ENCODE measurements at places on chromosomes 1 and 21.
A peak's percentile ranks its signal among the peaks of the same experiment; 100 is the strongest.

DNA sequence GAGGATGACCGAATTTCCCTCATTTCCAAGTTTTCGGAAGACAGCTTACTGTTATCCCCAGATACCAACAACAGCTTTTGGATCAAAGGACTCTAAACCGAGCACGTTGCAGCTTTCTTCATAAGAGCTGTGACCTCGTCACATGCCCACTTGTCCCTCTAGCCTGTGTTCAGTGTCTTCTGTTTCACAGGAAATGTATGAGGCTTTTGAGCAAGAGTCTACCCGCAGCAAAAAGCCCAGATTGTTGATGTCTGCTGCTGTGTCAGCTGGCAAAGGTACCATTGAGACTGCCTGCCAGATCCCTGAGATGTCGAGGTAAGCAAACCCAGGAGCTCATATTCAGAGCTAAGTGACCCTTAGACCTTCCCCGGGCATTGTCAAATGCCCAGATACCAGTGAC is 24.1 kb downstream of the CHI3L2 start:
- DNase-seq = no peak

GRCh38 chr1:203169770-203170520 is 5.7 kb downstream of the MYBPH start:
- DNase-seq = no peak

DNA sequence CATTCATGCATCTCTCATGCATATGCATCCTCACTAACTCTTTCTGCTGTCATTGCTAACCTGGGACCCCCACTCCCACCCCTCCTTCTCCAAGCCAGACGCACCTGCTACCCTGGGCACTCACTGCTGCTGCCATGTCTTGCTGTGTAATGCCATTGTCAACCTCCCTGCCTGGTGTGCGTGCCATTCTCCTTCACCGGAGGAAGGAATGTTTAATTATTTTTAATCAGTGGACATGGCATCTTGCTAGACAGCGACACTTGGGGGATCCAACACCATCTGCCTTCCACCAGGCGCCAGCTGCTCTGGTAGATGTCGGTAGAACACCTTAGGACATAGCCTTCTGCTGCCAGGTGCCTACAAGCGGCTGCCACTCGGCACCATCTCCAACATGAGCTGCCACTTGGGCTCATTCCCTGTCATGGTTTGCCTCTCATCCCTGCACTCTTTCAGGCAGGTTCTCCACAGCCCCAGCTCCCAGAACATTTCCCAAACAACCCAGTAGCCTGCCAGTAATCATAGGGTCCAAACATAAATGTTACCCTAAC is 306.9 kb downstream of the TTLL7 start:
- DNase-seq = no peak

DNA sequence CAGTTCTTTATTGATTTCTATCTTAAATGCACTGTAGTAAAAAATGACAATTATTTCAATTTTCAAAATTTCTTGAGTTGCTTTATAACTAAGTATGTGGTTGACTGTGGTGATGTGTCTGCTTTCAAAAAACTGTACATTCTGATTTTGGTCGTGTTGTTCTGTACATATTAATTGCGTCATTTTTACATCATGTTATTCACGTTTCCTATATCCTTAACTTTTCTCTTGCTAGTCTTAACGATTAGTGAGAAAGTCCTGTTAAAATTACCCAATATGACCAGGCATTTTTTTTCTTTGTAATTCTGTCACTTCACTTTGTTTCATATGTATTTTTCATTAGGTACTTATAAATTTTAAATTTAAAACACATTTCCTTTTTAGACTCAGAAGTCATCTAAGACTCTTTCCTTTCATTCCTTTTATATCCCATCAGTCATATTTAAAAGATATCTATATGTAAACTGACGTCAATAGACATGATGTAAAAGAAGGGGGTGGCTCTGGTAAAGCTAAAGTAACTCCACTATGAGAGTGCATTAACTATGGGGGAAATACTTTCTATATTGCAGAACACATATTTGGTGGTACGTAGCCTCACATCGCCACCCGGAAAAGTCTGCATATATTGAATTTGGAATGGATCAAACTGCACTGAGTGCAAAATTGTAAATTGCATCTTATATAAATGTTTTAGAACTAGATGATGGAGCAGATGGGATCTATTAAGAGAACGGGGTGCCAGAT is 1.1 kb upstream of the COA6 start:
- no peak for DNase-seq

DNA sequence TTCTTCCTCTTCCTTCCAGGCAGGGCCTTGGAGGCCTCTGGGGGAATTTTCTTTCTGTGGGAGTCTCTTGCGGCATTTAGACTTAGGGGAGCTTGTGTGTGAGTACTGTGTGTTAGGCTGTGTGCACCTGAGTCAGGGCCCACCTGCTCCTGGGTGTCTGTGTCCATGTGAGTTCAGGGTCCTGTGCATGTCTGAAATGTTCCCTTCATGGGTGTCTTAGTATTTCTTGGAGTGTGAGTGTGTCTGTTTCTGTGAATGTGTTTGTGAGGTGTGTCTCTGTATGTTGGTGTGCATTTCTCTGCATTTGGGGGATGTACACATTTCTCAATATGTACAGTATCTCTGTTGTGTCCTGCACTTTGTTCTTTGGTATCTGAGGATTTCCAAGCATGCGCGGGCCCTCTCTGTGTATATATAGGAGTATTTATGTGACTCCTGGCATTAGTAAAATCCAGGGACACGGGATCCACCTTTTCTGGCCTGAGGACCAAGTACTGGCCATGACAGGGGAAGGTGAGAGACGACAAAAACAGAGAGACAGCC is 2.4 kb downstream of the TFAP2E start:
- no peak for DNase-seq

DNA sequence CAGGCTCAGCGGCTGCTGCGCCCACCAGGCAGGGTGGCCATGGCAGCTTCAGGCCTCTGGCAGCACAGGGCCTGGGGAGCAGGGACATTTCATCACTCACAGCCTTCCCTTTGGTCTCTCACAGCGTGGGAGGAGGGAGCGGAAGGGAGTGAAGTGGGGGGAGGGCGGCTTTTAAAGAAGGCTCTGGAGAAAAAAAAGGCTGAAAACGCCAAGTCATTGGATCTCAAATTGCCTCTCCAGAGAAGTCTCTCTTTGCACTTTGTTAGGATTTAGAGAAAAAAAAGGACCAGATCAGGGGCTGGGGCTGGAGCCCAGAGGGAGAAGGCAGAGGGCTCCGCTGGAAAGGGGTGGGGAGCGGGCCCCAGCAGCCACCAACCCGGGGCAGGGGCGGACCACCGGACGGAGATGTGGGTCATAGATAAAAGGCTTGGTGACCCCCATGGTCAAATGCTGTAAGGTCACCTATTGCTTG is 209.9 kb downstream of the GRIK3 start:
- DNase-seq = no peak

- DNase-seq = no peak
These were observed 3.8 kb downstream of the SLC22A15 start for GRCh38 chr1:115980156-115980555.

DNA sequence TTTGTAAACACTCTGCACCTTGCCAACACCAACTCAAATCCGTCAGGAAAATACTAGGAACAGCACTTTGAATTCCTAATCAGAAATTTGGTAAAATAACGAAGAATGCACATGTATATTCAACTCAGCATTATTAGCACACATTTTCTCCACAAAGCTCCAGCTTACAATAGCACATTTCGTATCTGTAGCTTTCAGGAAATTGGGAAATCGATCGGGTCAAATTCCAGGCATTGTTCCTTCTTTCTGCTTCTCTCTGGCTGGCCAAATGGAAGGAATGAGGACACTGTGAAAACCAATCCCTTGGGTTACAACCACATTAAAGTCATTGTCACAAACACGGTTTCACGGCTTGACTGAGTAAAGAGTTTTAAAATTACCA is 58.6 kb downstream of the NPHP4 start:
- no peak for DNase-seq

DNA sequence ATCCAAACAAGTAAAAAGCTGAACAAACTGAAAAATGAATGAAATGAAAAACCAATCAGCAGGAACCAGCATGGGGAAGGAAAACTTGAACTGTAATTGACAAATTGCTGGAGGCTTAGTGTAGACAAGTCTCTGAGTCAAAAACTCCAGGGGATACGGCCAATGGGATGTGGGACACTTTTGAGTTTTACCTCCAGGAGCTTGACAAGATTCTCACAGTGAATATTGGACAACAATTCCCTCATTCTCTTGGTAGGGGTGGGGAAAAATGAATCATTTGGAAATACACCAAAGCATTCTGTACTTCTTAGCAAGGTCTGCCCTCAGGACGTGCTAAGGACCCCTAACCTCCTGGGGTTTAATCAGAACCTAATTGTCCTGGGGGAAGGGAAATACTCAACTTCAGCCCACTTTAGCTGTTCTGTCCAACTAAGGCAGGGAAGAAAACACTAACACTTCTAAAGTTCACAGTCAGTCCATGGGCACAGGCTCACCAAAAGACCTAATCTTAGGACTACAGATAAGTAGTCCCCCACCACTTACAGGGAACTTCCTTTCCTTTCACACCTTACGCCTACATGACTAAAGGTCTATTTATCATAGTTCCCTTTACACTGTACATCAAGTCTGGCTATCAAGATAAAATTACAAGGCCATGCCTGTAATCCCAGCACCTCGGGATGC is 60.7 kb upstream of the CDC42BPA start:
- no peak for DNase-seq

DNA sequence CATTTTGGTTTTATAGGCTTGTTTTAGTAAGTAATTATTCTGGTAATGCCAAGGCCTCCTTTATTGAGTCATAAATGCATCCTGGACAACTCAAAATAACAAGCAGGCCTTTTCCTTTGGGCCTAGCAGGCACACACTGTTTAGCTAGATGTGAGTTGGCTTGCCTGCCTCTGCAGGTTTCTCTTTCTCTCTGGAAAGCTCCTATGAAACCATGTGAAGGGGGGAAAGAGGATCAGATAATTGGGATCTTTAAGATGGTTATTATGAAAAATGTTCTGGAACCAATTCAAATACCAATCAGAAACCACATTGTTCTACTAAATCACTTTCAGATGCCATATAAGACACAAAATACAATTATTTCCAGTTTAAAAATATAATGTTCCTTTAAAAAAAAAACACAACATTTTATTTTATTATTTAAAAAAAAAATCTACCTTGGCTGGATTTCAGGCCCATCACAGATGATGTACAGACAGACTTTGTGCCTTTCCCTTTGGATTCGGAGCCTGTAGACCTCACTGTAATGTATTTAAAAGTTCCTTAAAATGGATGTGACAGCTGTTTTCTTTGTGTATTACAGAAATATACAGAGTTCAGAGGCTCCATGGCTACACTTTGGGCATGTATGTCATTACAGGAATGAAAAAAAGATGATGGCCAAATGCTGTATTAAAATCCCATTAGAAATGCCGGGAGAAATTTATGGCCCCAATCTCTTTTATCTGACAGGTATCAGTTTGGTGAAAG is 80.2 kb downstream of the NTMT2 start:
- DNase-seq = no peak

GRCh38 chr1:198959032-198959431 is 320.2 kb downstream of the PTPRC start:
- no peak for DNase-seq

DNA sequence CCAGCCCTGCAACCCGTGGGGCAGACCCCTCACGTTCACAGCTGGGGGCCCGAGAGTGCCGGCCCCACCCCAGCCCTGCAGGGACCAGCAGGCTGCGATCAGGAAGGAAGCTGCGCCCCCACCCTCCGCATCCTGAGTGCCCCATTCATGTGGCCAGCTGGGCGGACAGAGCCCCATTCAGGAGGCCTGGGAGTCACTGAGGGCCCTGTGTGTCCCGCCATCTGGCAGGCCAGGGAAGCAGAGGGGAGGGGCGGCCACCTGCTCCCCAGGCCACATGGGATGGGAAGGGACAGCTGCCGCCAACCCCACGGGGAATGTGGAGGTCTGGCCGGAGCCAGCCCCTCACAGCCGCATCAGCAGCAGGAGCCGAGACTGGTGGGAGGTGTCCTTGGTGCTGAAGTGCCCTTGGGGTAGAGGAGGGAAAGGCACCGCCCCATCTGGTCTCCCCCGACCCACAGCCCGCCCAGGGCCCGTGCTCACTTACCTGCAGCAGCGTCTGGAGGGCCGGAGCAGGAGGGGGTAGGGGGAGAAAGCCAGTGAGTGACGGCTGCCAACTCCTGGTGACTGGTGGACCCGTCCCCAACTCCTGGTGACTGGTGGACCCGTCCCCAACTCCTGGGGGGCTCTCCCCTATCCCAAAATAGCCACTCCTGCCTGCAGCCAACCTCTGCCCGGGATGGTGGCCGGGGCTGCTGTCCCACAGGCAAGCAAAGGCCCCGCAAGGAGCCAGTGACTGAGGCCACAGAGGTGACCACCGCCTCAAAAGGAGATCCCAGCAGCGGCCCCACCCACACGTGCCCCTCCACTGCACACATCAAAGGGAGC is 8.7 kb downstream of the ACAP3 start:
- DNase-seq = peak; percentile 72

DNA sequence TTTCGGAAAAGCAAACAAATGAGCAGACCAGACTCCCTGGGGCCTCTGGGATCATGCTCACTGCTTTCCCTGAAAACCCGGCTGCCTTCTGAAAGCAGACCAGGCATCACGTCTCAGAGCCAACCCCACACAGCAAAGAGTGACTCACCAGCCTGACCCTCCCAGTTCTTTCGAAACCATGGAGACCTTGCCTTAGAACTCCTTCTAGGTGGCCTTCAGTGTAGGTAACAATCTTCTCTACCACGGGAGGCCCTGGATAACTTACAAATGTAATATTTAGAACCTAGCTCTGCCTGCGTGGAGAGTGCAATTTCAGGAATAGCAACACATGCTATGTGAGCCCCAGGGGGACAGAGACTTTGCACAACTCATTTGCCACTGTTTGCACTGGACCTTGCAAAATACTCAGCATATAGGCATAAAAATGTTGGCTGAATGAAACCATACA is 105.2 kb downstream of the SUSD4 start:
- DNase-seq = no peak

- DNase-seq = no peak
These were observed 33.6 kb downstream of the SLC37A1 start for GRCh38 chr21:42547001-42547905.

DNA sequence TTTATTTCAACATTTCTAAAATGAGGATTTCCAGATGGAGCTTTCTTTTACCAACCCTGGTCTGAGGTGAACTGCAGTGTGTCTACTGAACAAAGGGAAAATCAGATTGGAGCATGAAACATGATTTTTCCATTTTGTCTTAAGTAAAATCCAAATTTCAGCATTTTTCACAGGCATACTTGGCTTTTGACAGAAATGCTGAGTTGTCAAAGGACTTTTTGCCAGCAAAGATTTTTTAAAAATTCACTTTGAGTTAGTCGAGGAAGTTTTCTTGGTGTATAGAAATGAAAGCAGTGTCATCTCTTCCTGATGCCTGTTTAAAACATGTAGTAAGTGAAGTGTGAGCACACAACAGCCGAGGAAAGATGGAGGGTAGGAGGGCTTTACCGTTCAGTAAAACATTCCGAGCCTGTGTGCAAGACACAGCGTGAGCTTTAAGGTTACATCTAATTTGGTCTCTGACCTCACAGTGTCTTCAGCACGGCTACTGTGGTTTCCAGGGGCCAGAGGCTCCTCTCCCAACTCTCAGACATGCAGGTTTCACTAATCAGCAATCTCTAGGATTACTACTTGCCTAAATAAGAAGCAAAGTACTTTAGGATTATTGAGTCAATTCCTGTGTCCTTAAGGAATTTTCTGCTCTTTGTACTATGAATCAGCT is 45.9 kb downstream of the SAMD13 start:
- no peak for DNase-seq

- no peak for DNase-seq
These were observed 91.8 kb upstream of the GJB5 start for GRCh38 chr1:34663031-34663430.

- peak; percentile 68 for DNase-seq
These were observed 2.5 kb downstream of the PHLDA3 start for GRCh38 chr1:201466492-201466891.

- peak; percentile 18 for DNase-seq
These were observed 21.3 kb downstream of the SERINC2 start for GRCh38 chr1:31434101-31434871.

Data from upper lobe of left lung (tissue), 6 donors.